Panc1 (cell line): ENCODE measurements at places on chromosomes 4 and X.

- DNase-seq, result no peak
Observed at GRCh38 chr4:81282131-81282530, 67.1 kb upstream of the PRKG2 start.

DNA sequence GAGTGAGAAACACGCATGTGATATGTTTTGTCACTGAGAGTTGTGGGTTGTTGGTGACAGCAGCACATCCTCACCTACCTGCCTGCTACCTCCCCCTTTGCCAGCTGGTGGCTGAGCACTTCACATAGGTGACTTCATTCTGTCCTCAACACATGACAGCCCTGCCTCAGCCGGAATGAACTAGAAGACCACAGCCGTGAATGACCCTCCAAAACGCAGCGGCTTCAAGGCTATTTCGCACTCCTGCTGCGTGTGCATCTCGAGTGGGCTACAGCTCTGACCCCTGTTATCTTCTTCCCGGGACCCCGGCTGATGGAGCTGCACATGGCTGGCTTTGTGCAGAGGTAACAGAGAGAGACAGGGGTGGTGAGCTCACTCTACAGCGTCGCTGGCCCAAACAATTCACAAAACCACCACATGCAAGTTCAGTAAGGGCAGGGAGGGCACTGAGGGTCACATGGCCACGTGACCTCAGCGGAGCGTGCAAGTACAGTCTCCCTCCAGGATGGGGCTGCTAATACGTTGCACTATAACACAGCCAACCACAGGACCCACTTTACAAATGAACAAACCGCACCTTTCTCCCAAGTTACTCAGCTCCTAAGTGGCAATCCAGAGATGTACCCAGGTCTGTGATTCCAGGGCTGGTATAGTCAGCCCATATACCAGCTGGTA is 6.3 kb upstream of the PPP2R2C start:
- DNase-seq, result no peak

GRCh38 chr4:22030307-22030706 is 81.7 kb upstream of the KCNIP4 start:
- no peak for DNase-seq

- DNase-seq, result no peak
Observed at GRCh38 chr4:8451440-8452182, 11.0 kb downstream of the TRMT44 start.

DNA sequence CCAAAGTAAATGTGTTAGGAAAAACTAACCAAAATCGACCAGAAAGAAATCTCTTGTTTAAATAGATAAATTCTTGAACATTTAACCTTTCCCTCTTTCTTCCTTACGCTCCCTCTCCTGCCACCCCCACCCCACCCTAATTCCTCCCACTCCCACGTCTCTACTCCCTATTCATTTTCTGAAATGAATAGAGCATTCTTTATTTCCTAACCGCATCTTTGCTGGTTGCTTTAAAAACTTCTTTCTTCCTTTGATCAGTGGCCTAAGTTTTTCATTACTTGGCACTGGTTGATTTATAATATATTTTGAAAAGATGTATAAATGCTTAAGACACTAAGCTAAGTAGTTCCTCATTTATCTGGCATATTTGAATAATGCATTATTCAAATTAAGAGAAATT is 33.9 kb downstream of the BMPR1B start:
- DNase-seq, result no peak

GRCh38 chrX:38774249-38774648 is 27.0 kb upstream of the MID1IP1 start:
- no peak for DNase-seq

DNA sequence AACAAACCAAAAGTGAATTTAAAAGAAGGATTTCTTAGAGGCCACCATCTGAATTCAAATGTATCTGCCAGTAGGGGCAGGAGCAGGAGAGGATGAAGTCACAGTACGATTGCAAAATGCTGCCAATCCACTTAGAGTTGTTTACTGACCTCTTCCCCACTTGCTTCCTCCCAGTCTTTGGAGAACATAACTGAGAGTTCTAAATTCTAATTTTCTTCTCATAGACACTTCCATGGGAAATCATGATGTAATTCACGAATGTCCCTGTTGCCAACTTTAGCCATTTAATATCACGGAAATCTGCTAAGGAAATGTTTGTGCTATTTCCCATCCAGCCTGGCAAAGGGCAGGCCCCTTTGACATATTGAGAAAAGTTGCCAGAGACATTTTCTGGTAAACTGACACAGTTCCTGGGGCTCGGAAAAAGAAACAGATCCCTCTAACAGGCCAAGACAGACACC is 33.6 kb upstream of the NOCT start:
- DNase-seq, result no peak

GRCh38 chrX:40581336-40581920 is 658 bp downstream of the ATP6AP2 start:
- no peak for DNase-seq

GRCh38 chr4:32985256-32985655 is 2265.1 kb downstream of the PCDH7 start:
- no peak for DNase-seq
